NCI-H526 (cell line): ENCODE measurements at places on chromosomes 12 and 14.
A peak's percentile ranks its signal among the peaks of the same experiment; 100 is the strongest.

- DNase-seq, result no peak
These were observed 581.0 kb upstream of the TMEM132C start for GRCh38 chr12:127685931-127686330.

DNA sequence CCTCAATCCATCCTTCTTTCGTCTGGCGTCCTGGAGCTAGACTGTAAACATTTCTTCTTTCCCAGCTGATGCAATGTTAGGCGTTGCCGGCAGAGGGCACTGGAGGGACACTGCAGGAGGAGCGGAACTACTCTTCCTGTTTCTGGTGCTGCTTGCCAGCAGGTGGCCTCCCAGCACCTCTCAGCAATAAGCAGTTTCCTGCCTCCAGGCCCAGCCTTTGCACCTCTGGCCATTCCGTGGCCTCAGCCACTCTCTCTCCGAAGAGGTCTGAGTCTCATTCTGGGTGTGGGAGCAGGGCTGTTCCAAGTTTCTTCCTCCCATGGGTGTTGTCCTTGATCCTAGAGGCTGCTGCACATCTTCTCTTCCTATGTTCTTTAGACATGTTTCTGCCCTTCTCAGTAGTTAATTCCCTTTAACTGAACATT lies 7.5 kb upstream of the ASPG start:
- peak; percentile 80 for DNase-seq

DNA sequence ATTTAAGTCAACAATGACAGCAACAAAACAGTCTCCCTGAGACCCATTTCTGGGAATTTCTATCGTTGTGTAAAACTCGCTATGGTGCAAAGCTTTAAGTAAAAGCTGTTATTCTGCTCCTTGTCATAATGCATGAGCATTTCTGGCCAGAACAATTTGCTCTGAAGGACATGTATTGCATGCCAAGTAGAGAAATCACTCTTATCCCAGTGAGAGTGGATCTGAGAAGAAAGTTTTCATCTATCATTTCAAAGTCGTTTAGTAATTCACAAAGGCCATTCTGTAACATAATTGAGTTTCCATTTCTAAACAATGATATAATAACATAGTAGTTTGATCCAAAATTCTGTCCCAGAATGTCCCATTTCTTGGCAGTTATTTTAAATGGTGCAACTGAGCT lies 86.6 kb downstream of the TBC1D30 start:
- no peak for DNase-seq

DNA sequence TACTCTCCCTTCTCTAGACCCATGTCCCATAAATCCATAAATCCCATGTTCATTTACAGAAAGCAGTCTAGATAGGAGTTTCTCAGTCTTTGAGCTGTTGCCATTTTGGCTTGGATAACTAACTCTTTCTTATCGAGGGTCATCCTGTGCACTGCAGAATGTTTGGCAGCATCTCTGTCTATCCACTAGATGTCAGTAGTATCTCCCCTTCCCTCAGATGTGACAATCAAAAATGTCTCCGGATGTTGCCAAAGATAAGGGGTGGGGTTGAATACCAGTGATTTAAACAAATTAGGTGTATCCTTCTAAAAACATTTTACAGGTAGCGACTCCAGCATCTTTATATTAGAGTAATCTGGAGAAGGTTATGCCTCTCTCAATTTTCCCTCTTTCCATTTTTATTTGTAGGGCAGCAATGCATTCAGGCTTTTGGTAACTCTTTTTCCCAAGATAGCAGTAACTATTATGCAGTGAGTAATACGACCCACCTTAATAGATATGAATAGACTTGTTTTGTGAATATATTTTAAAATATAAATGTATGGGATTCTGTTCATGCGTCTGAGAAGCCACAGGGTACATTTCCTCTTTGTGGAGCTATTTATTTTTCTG lies 100.7 kb downstream of the LRRK2 start:
- DNase-seq, result peak; percentile 25

DNA sequence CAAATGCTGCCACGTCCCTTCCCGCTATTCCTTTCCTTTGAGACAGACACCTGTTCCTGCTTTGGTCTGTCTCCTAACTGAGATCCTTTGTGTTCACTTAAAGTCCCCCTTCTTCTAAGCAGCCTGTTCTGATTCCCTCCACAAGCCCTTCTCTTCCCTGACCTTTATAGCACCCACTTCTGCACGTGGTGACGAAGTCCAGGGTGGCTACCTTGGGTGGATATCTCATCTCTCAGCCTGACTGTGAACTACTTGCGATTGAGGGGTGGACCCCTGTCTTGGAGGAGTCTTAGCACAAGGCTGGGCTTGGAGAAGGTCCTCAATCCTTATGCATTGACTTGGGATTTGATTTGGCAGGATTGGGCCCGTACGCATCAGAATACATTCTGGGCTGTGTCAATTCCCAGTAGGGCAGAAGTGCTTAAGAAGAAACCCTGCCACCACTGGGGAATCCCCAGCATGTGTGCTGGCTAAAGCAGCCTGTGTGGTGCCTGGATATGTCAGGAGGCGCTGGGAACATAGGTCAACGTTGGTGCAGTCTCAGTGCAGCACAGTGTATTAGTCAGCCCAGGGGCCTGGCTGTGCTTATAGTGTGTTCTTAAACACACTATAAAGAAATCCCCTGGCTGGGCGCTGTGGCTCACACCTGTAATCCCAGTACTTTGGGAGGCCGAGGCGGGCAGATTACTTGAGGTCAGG lies 23.6 kb downstream of the KRT80 start:
- DNase-seq, result no peak

DNA sequence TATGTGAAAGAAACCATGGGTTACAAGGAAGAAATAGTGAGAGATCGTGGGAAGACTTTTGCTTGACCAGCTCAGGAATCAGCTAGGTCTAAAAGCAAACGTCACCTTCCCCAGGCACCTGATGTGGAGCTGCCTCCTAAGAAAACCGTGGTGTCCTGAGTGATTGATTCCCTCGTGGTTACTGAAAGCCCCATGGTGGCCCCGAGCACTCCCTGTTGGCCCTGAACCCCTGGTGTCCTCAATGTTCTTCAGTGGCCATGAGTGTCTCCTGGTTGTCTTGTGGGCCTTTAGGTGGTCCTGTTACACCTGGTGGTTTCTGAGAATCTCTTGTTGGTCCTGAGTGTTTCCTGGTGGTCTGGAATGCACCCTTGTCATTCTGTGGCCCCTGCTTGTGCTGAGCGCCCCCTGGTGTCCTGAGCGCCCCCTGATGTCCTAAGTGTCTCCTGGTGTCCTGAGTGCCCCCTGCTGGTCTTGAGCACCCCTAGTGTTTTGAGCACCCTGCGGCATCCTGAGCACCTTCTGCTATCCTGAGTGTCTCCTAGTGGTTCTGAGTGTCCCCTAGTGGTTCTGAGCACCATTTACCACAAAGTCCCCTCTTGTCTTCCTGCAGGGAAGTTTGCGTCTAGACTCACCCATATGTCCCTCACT lies 518.7 kb downstream of the TMEM121 start:
- DNase-seq, result peak; percentile 84

GRCh38 chr12:42588524-42589464 lies 752 bp downstream of the PRICKLE1 start:
- DNase-seq, result no peak

DNA sequence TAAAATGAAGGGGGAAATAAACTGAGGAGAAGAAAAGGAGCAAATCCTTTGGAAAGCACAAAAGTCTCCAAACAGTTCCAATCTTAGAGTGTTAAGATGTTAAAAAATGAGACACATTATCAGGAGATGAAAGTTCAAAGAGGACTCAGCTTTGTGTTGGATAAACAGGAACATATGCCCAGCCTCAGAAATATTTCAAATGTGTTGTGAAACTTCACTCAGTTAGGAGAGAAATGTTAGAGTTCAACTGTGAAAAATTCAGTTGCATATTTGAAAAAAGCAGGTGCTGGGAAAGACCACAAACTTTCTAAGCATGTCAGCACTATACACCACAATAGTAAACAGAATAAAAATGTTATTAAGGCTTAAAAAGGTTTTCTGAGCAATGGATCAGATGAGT lies 136.8 kb upstream of the PRKD1 start:
- no peak for DNase-seq

DNA sequence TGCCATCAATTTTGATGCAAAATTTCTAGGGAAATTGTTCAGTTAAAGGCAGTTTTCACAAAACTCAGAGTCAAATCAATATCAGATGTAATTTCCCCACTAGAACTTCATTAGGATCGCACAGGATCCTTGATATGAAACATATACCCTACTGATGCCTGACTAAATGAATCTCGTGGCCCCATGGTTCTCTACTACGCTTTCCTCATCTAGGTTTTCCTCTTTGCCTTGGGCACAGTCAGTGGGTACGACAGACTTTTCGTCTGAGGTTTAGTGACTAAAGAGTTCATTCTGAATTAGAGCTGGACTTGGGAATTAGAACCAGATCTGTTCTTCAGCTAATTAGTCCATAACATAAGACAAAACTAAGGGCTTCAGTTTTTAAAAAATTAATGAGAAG lies 42.5 kb upstream of the GNPNAT1 start:
- no peak for DNase-seq

GRCh38 chr12:60263161-60263560 lies 667.3 kb downstream of the SLC16A7 start:
- no peak for DNase-seq
